ENCODE measurements at places on chromosomes 3 and 15.

GRCh38 chr3:66182246-66182645 lies 38.6 kb upstream of the SLC25A26 start:
- no peak for DNase-seq

- DNase-seq = no peak
Measured at GRCh38 chr3:98328933-98329332, 24.7 kb upstream of the OR5K4 start.

DNA sequence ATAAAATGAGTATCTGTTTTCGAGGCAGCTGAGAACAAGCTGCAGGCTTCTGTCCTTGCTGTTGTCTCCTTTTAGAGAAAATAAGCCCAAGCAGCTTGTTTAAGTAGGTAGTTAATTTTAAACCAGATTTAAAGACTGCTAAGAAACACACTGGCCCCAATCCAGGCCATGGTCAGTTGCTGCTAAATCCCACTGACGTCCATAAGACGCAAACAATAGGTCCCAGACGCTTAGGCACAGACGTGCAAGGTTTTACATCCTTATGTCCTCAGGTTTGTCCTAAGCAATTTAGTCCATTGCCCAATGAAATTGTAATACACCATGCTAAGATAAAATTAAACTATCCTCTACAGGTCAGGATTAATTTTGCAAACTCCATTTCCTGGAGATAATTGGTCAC lies 120.0 kb upstream of the SNTN start:
- no peak for DNase-seq

DNA sequence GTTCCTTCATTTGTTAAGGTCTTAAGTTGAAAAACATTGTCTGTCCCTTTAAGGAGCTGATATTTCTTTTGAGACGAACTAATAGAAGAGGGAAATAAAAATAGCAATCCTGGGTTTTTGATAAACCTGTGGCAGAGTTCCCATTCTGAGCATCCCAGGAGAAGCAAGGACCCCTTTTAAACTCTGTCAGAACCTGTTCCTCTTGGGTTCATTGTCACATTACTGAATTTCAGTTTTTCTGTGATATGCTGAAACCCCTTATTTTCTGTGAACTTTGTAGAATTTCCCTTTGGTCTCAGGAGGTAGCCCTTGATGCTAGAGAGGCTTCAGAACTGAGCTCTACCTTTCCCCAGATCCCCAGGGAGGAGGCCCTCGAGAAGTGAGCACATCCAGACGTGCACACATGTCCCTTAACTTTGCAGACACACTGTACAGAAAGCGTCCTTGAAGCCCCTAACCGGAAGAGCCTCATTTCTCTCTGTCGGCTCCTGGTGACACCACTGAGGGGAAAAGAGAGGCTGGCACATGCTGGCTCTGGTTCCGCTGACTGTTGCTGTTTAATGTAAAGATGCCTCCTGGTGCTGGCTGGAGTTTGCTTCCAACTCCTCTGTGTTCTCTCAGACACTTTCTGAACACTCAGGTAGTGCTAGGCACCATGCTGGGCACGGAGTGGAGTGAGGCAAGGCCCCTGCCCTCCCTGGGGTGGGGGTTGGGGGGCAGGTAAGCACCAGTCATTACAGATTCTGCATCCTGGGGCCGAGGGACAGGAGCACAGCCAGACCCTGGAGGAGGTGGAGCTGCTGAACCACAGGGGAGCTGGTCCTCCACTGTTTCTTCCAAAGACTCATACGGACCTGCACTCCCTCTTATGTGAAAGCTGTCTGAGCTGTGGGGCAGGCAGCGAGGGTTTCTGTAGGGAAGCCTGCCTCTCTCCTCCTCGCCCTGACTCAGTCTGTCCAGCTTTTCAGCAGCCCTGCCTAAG lies 77.5 kb downstream of the CHDH start:
- no peak for DNase-seq

DNA sequence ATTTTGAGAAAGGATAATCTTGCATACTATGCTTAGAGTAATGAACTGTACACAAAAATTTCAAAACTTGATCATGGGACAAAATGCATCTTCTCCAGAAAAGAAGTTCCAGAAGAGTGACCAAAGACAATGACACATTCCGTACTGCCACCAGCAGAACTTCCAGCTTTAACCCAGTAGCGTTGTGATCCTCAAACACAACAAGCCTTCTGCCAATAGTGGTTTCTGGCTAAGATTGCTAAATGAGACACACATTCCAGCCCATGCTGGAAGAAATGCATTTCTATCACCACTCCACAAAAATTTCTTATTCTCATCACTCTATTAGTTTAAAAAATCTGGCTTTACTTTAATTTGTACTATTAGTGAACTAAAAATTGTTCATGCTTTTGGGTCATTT lies 334.9 kb downstream of the TBC1D5 start:
- DNase-seq = no peak

DNA sequence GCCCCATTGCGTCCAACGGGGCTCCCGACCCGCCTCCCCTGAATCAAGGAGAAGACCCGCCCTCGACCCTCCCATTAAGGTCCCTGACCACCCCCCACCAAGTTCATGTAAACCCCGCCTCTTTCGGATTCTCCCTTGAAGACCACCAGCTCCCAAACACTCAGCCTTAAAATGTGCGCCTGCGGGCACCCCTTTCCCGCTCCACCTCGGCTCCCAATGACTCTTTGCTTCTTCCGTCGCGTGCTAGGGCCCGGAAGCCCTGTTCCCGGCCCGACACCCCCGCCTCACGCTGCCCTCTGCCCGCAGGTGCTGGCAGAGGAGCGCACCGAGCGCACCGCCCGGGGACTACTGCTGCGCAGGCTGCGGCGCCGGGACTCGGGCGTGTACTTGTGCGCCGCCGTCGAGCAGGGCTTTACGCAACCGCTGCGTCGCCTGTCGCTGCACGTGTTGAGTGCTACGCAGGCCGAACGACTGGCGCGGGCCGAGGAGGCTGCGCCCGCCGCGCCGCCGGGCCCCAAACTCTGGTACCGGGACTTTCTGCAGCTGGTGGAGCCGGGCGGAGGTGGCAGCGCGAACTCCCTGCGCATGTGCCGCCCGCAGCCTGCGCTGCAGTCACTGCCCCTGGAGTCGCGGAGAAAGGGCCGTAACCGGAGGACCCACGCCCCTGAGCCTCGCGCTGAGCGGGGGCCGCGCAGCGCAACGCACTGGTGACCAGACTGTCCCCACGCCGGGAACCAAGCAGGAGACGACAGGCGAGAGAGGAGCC lies 2.7 kb upstream of the LSMEM2 start:
- no peak for DNase-seq

- no peak for DNase-seq
Measured at GRCh38 chr3:59064276-59064675, 14.5 kb upstream of the CFAP20DC start.

DNA sequence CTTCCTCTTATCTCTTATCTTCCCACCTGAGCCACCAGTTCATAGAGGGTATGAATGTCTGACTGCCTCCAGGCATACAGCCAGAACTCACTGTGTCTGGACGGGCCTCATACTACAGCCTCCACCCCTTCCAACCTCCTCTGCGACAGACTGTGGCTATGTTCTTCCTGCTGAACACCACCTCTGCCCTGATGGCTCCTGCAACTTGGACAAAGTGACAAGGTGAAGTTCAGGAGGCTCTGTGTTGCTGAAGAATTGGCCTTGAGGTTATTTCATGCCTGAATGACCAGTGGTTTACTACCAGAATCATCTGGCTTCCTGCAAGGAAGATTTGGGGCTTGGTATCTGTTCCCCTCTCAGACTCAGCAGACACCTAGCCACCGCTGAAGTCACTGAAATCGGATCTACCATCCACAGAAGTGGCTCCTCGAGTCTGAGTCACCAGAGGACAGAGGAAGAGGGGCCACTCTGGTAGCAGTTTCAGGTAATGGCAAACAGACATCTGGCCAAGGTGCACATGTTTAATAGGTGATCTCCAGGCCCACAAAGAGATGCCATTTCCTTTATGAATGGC lies 14.2 kb upstream of the ULK3 start:
- DNase-seq = no peak

GRCh38 chr3:148319161-148319915 lies 378.4 kb upstream of the AGTR1 start:
- peak; percentile 23 for DNase-seq

GRCh38 chr3:192916371-192917027 lies 1.2 kb downstream of the MB21D2 start:
- no peak for DNase-seq

GRCh38 chr3:30524357-30525040 lies 81.9 kb upstream of the TGFBR2 start:
- DNase-seq = no peak

DNA sequence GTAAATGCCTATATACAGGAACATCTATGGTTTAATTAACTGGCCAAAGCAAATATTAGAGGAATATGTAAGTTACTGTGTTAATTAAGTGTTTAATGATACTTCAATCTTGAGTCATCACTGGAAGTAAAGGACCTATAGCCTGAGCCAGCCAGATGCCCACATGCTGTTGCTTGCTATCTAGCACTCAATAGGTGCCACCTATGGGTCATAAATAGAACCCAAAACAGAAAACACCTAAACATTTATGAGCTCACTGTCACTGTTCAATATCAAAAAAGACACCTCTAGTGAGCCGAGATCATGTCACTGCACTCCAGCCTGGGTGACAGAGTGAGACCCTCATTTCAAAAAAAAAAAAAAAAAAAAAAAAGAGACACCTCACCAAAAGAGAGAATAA lies 48.4 kb upstream of the IP6K2 start:
- DNase-seq = no peak

DNA sequence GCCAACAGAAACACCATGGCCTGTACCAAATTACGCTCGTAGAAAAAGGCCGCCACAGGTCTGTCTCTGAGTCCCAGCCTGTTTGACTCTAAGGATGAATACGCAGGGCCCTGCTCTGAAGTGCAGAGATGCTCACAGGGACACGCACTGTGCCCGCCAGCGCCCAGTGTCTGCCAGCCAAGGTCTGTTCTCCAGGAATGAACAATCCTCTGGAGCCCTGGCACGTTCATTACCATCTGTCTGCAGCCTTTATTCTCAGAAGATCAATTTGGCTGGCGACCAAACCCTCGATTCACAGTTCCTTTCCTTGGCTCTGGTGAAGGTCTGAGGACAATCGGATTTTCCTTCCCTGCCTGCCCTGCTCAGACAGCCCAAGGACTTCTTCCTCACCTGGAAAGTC lies 66.3 kb downstream of the NIPA2 start:
- no peak for DNase-seq

- DNase-seq = no peak
Measured at GRCh38 chr3:142225885-142226215, 465 bp upstream of the GK5 start.

- no peak for DNase-seq
Measured at GRCh38 chr3:52108302-52109232, 45.7 kb downstream of the POC1A start.

DNA sequence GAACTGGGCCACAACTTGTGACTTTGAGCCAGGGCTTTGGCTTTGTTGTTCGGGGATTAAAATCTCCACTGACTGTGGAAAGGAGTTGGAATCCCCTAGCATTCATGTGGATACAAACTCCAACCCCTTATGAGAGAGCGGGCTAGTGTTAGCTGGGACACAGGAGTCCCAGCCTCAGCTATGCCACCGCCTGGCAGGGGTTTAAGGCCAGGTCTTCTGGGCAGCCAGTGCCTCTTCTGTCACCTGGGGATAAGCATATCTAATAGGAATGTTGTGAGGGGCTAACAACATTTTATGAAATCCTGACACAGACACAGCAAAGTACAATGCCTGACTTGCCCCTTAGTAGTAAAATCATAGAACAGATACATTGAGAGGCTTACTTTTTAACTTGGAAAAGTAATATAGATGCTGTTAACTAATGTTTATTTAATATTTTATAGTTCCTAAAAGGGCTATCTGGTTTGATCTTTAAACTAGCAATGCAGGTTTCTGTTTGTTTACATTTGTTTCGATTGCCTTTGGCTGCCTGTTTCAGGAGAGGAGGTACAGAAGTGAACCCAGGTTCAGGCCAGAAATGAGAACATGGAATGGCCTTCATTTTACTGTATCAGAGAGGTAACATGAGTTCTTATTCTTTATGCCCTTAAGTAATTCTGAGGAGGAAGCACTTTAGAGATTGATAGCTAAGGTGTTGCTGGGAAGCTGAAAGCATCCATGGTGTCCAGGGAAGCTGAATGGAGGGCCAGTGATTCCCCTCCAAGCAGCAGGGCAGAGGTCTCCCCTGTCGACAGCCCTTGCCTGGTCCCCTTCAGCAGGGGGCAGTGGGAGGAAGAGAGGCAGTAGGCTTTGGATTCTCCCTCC lies 8.7 kb downstream of the GPR160 start:
- DNase-seq = no peak

- DNase-seq = no peak
Measured at GRCh38 chr3:32349184-32349583, 42.5 kb upstream of the CMTM7 start.

DNA sequence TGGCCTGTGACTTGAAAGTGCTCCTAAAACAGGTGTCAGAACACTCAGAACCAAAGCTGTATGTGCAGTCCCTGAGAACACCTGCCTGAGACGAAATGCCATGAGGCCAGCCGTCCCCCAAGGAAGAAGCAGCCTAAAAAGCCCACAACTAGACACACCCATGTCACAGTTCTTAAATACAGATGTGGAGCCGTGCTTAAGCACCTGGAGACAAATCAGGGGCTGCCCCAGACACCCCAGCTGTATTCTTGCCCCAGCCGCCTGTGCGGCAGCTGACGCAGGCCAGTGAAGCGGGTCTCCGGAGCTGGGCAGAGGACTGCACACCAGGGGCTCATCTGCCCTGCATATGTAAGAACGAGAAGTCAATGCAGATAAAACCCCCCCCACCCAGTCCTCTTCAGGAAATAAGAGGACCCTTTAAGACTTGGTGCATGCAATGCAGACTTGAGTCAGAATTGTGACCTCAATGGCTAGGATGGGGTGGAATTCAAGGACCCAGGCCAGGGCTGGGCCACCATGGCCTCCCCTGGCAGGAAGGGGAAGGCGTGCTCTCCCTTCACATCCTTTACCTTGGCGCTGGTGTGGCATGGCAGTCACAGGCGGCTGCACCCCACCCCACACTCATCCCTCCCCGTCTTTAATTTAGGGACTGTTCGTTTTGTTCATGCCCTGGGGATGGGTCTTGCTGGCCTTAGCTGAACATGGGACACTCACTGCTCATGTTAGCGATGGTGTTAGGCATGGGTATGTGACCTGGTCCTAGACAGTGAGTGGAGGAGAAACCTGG lies 27.7 kb upstream of the PLXNA1 start:
- no peak for DNase-seq

- no peak for DNase-seq
Measured at GRCh38 chr3:72490688-72491435, 357.4 kb downstream of the SHQ1 start.

DNA sequence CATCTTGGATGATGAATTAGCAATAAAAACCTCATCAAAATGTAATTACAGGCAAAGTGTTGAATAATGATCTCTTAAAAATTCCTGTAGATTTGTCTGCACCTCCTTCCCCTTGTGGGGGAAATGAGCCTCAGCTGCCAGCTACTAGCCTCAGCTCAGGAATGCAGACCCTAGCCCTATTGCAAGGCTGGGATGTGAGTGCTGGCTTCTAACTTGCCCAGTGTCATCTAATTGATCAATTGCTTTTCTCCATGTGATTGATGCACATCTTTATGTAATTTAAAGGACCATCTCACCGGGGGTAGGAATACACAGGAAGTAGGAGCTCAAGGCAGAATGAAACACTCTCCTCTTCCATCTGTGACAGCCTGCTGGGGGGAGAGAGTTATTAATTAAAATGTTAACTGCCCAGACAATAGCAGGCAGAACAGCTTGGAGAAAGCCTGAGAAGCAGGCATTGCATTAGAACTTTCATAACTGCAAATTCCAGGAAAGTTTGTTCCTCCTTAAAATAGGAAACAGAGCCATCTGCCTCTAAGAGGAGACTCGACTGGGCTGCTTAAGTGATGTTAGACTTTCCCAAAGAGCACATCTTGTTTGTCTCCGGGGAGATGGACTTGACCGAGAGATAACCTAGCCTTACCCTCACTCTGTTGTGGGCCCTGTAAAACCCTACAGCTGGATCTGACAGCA lies 69.6 kb downstream of the LRTM1 start:
- no peak for DNase-seq

GRCh38 chr3:4838621-4839022 lies 140.6 kb upstream of the BHLHE40 start:
- no peak for DNase-seq
